CD4-positive, alpha-beta T cell treated with Interleukin-6 for 4 hours (primary cell): ENCODE measurements at places on chromosomes 7 and 10.

GRCh38 chr7:158076656-158077055 lies 511.0 kb downstream of the PTPRN2 start:
- DNase-seq: no peak

DNA sequence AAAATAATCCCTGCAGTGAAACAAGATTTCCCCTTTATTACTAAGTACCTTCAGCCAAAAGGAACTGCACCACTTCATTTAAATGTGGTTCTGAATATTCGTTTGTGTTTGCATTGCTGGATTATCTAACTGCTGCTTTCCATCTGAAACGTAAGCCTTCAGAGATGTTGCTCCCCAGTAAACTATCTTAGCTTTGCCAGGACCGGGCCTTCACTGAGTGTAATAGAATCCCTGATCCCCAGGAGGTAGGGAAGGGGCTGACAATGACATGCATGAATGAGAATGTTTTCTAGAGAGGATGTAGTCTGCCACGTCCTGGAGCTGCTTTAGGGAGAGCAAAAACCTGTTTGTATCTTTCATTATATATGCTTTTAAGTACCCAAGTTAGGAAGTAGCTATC lies 19.5 kb upstream of the INSYN2A start:
- DNase-seq: no peak

GRCh38 chr7:35721288-35721687 lies 26.4 kb upstream of the HERPUD2 start:
- DNase-seq: no peak

DNA sequence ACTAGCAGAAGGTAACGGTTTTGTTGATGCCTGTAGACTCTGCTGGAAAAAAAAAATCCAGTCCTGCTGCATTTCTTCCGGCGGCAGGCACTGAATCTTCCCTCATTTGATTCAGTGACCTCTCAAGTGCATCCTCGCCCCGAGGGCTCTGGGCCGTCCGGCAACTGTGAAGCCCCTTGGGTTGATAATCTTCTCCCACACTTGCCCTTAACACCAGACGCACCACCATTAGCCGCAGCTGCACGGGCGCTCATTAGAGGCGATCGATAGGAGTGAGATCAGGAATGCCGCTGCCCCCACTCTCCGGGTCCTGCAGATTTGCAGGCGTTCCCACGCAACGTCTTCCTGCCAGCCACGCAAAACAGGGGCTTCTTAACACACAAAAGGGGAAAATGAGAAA lies 200.0 kb upstream of the MKI67 start:
- DNase-seq: no peak

- DNase-seq: no peak
These were observed 204.1 kb downstream of the PHF14 start for GRCh38 chr7:11177793-11178192.

- no peak for DNase-seq
These were observed 178.2 kb upstream of the NAMPT start for GRCh38 chr7:106462914-106463482.

- no peak for DNase-seq
These were observed 5.1 kb downstream of the SH2D4B start for GRCh38 chr10:80542652-80543318.

GRCh38 chr10:130023454-130024230 lies 59.6 kb upstream of the EBF3 start:
- DNase-seq: no peak

DNA sequence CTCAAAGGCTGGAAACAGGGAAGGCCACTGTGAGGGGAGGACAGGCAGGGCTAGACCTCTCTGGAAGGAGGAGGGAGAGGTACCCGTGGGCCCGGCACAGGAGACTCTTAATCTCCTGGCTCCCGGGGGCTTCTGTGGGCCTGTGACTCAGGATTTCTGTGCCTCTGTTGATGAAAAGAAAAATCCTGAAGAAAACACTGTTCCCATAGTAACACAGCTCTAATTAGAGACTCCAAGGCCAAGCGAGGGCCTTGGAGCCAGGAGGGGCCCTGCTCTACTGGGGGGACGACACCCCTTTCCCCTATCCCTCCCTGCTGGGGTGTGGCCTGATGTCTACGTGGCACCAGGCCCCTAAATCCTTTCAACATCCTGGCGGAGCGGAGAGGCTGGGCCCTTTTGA lies 174.1 kb upstream of the TNRC18 start:
- no peak for DNase-seq

GRCh38 chr7:118259115-118259514 lies 34.6 kb downstream of the ANKRD7 start:
- no peak for DNase-seq

- DNase-seq: no peak
These were observed 40.9 kb upstream of the GATA3 start for GRCh38 chr10:8013619-8014018.
